ENCODE measurements at places on chromosomes 6 and 20. TPM values are rescaled to one million over a fixed set of nuclear protein-coding genes. Genes with fewer than 3 reads are reported as not detected.

VSTM2L gene
- total RNA-seq, result 0.96 TPM

IRF4 gene
- total RNA-seq, result not detected

GRCh38 chr6:5096482-5096881, 11.3 kb downstream of the PPP1R3G start:
- no peak overlapping the region for H3K27ac ChIP-seq
- no peak for DNase-seq
- H3K27me3 ChIP-seq, result peaks cover 12% of the 10 kb centered on the region
- H3K36me3 ChIP-seq, result no peaks in the 10 kb centered on the region
- H3K4me1 ChIP-seq, result peaks cover 31% of the 10 kb centered on the region

GRCh38 chr6:162344646-162345010, 382.9 kb downstream of the PRKN start:
- H3K27ac ChIP-seq, result no peak overlapping the region
- no peaks in the 10 kb centered on the region for H3K27me3 ChIP-seq
- no peaks in the 10 kb centered on the region for H3K4me1 ChIP-seq
- H3K4me3 ChIP-seq, result no peak overlapping the region

- peaks cover 30% of the 10 kb centered on the region for H3K4me1 ChIP-seq
- H3K27ac ChIP-seq, result no peak overlapping the region
Observed at GRCh38 chr6:15131651-15132061, 114.2 kb upstream of the JARID2 start.

- no peak overlapping the region for H3K27ac ChIP-seq
- peaks cover 2% of the 10 kb centered on the region for H3K27me3 ChIP-seq
- peaks cover 25% of the 10 kb centered on the region for H3K4me1 ChIP-seq
- H3K36me3 ChIP-seq, result peaks cover 8% of the 10 kb centered on the region
Observed at GRCh38 chr6:16543521-16543920, 217.7 kb downstream of the ATXN1 start.

DNA sequence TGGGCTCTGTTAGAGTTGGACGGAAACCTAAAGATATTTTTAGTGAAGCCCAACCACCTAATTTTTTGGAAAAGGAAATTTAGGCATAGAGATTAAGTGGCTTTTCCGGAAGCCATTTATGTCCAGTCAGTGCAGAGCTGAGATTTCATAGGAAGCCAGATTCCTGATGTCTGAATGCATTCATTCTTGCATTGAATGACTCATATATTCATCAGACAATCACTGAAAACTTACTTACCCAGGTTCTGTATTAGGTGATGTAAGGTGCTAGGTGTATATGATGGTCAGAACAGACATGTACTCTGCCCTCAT, 4.1 kb downstream of the SH3BGRL2 start:
- DNase-seq, result no peak
- no peak overlapping the region for H3K27ac ChIP-seq
- H3K4me3 ChIP-seq, result no peak overlapping the region
- no peaks in the 10 kb centered on the region for H3K36me3 ChIP-seq

Data from HFFc6 (cell line).